Nephron progenitor cell (in vitro differentiated cells): ENCODE measurements at places on chromosomes 4 and X.
A peak's percentile ranks its signal among the peaks of the same experiment; 100 is the strongest.

- peak; percentile 98 for DNase-seq
Observed at GRCh38 chr4:7719354-7720174, 220.1 kb downstream of the AFAP1 start.

- DNase-seq: no peak
Observed at GRCh38 chr4:101807351-101807750, 16.8 kb downstream of the BANK1 start.

GRCh38 chrX:72305286-72306084 is at the start of gene CITED1:
Gene CITED1 (minus strand): TSS chrX:72305914. CDS start chrX:72302869, 3,045 bp downstream.
- peak; percentile 24 for DNase-seq

GRCh38 chrX:119954374-119954773 is 10.8 kb upstream of the NKAP start:
- no peak for DNase-seq

- no peak for DNase-seq
Observed at GRCh38 chr4:3318561-3319021, 25.8 kb downstream of the RGS12 start.

GRCh38 chrX:133771086-133771646 is 214.2 kb downstream of the GPC3 start:
- DNase-seq: no peak

GRCh38 chr4:41077628-41078027 is 136.7 kb downstream of the APBB2 start:
- DNase-seq: no peak

DNA sequence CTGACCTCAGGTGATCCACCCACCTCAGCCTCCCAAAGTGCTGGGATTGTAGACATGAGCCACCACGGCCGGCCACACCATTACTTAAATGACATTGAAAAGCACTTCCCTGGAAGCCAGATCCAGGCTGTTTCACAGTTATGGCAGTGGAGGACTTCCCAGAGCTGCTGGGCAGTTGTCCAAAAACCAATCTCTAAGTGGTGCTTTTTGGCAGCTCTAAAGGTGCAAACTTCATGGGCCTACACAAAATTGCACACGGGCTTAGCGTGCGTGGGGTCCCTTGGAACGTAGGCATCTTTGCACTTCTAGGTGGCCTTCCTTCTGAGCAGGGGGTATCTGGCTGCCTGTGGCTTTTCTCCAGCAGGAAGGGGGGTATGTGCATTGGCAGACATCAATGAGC is 172.3 kb downstream of the SHOX start:
- DNase-seq: no peak

GRCh38 chr4:163071308-163071707 is 95.4 kb downstream of the NAF1 start:
- DNase-seq: no peak

- DNase-seq: peak; percentile 74
Observed at GRCh38 chr4:30718021-30718542, 2.1 kb upstream of the PCDH7 start.

- no peak for DNase-seq
Observed at GRCh38 chrX:22392133-22392948, 119.6 kb downstream of the CBLL2 start.

DNA sequence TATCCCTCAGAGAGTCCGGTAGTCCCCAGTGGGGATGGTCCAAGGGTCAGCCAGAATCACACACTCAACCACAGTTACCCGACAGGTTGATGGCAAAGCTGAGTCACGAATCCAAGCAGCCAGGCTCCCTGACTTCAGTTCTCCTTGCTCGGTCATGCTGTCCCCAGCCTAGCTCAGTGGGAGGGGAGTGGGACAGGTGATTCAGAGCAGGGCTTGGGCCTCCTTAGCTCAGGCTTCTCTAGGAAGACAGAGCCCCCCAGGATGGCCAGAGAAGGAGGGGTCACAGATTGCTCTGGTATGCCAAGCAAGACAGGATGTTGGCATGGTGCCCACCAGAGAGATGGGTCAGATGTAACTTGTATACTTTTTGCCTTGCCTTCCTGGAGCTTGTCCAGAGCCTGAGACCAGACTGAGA is 66.5 kb downstream of the EFNB1 start:
- no peak for DNase-seq

- DNase-seq: no peak
Observed at GRCh38 chr4:80306260-80306659, 29.3 kb upstream of the CFAP299 start.

DNA sequence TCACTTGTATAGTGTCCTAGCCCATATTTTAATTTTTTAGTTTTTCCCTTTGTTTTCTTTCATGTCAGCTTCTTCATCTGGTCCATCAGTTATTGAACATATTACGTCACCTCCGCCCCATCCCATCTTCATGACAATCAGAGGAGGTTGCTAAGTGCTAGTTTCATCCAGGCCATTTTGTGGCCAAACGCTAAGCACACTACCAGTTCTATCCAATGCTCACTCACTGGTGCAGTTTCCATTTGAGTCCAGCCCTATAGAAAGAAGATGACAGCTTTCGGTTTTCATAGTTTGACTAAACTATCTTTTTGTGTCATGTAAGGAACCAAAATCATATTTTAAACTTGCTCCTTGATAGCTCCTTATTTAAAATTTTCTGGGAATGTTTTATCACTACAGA is 304.2 kb downstream of the TENM3 start:
- no peak for DNase-seq

GRCh38 chr4:144507311-144508101 is 138.4 kb upstream of the HHIP start:
- DNase-seq: no peak

DNA sequence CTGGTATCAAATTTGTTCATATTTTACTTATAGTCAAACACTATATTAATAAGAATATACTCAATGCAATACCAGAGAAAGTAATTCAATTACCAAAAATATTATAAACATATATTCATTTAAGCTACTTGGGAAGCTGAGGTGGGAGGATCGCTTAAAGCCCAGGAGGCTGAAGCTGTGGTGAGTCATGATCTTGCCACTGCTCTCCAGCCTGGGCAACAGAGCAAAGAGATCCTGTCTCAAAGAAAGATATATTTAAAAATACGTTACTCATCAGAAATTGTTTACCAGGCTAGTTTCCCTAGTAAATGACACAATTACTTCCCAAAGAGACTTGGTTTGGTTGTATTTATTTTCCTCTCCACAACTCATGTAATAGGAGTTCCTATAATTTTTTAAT is 433.6 kb downstream of the GASK1B start:
- DNase-seq: no peak

- DNase-seq: no peak
Observed at GRCh38 chr4:75126058-75126457, 193.1 kb downstream of the PARM1 start.

DNA sequence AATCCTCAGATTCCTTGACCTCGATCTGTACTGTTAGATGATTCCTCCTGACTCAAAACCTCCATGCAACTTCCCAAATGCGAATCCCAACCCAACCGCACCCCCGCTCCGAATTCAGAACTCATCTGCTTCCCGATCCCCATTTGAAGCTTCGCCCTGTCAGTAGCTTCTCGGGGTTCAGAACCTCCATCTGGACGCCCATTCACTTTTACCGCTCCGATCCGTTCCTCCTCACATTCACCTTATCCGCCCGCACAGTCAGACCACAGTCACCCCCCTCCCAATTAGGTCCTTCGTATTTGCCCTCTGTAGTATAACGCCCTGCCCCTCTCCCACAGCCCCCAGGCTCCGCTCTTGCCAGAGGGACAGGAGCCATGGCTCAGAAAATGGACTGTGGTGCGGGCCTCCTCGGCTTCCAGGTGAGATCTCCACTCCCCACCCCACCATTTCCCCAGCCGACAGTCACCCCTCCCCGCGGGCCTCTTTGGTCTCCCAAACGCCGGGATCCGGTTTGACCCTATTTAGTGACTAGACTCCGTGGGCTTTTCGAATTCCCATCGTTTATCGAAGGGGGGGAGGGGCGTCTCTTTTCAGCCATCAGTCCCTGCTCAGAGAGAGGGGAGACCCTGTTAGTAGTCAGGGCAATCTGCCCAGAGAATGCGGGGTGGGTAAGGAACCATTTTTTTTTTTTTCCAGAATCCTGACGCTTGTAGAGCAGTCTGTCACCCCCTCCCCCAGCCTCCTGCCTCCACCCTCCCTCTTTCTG is 691 bp downstream of the MAGED1 start:
- DNase-seq: peak; percentile 42

GRCh38 chr4:21202959-21203358 is 502.7 kb downstream of the PACRGL start:
- DNase-seq: no peak

DNA sequence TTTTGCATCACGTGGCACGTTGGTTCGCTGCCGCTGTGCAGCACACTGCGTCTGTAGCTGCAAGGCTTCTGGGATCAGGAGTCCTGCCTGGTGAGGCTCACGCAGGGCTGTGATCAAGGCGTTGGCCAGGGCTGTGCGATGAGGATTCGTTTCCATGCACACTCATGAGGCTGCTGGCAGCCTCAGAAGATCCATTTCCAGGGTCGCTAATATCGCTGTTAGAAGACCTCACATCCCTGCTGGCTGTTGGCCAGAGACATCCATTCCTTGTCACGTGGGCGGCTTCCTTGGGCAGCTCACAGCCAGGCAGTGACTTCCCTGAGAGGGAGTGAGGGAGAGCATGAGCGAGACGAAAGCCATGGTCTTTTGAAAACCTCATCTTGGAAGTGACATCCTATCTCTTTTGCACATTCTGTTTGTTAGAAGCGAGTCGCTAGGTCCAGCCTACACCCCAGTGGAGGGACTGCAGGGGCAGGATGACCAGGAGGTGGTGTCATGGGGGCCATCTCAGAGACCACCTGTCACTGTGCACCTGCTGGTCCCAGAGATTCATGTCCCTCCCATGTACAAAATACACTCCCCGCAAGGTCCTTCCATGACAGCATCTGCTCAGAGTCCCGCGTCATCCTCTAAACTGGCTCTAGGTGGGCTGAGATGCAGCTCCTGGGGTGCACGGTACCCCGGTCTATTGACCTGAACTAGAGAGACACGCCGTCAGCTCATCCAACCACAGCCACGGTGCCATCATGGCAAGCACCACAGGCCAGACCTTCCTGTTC is 12.2 kb downstream of the RGS12 start:
- no peak for DNase-seq

GRCh38 chrX:119004920-119005524 is 30.6 kb downstream of the LONRF3 start:
- DNase-seq: peak; percentile 59

DNA sequence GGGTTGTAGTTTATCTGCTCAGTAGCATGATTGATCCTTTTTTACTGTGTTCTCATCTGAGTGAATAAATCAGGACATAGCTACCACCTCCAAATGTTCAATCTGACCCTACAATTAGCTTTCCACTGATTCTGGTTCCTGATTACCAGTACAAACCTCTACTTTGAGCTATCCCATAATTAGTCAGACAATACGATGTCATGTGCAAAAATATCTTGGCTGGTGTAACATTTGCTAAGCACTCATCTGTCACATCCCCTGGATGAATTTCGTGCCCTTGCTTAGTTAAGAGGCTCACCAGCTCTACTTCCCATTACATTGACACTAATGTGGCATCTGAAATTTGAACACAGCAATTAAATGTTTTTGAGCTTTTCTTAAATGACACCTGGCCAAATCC is 1101.0 kb upstream of the PCDH7 start:
- no peak for DNase-seq

DNA sequence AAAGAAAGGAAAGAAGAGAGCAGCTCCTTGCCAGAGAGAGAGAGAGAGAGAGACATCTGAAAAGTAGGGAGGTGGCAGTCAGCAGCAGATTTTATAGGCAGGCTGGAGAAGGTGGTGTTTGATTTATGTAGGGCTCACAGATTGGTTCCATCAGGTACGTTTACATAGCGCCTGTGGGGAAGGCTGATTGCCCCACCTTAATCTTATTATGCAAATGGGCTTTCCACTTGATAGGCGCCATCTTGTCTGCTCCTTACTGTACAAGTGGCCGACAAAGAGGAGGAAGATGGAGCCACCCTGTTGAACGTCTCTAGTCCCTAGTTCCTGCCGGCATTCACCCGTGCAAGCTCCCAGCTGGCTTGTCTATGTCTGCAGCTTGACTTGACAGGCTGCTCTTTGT is 49.1 kb upstream of the DHRSX start:
- no peak for DNase-seq

DNA sequence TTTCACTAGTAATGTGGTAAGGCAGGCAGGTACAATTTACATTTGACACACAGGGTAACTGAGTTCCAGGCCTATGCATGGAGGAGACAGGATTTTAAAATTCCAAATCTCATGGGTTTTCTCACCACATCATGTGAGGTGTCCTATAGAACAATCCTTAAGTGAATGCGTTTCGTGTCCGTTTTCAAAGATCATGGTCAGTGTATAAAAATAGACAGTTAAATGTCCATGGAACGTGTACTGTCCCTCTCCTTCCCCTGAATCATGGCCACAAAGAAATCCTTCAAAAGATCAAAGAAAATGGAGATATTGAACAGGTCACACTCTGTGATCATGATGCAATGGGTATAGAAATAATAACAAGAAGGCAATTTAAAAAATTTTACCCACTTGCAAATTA is 42.0 kb downstream of the LIMCH1 start:
- DNase-seq: no peak

DNA sequence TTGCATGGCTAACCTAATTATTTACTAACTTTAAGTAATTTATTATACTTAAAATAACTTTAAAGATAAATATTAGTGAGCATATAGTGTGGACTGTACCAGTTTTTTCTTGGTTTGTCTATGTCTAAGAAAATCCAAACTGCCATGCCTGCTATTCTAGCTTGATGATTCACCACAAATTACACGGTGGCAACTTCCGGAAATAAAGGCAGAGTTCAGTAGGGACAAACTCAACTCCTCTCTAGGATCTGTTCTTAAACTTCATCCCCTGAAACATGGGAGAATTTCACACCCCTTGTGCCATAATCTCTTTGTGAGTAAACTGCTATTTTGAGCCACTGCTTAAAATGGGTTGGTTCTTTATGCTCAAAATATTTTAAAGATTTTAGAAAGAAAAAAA is 213.6 kb upstream of the NRK start:
- no peak for DNase-seq

DNA sequence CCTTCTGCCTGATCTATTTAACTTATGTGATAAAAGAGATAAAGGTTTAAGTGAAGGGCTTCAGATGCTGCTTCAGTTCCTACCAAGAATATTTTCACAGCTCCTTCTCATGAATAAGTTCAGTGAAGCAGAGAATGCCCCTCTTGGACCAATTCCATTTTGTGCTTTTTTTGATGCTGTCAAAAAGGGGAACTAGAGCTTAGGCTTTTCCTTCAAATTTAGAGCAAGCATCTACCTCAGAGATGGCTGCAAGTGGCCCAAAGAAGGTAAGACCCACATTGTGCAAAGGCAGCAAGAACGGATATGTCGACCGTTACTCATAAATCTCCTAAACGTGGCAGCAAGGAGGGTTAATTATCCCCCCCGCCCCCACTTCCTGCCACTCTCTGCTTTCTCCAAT is 4.5 kb downstream of the CHRDL1 start:
- peak; percentile 30 for DNase-seq
